ENCODE measurements at places on chromosomes 11 and 22.
A peak's percentile ranks its signal among the peaks of the same experiment; 100 is the strongest.

- DNase-seq = no peak
These were observed 7.3 kb downstream of the MRPL21 start for GRCh38 chr11:68896171-68896959.

DNA sequence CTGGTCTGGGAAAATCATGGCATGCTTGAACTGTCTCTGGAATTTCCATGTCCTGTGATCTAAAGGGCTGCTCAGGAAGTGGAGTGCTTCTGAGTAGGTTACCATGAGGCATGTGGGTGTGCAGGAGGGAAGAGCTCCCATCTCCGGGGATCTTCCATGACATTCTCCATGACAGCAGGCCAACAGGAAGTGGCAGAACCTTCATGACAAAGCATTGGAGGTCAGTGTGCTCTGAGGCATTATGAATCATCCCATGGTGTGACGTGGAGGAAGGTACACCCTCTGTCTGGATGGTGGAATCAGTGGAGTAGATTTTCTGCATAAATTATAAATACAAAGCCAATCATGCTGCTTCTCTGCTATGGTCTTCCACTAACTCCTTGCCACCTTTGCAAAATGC, 139.6 kb upstream of the E2F8 start:
- DNase-seq = no peak

DNA sequence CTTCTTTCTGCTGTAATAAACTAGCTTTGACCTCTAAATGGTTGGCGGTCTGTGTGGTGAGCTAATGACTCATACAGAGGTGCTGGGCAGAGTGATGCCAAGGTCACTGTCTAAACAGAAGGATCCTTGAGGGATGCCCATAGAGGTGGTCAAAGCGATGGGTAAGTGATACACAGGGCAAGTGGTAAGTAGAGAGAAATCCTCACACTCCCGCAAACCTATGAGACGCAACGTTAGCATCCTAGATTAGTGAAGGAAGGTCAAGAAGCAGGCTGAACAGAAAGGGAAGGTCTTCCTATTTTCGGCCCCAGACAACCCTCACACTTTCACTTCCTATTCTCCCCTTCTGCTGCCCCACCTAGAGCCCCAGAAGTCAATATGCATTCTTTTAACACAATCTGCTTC, 65.6 kb upstream of the SESN3 start:
- no peak for DNase-seq

DNA sequence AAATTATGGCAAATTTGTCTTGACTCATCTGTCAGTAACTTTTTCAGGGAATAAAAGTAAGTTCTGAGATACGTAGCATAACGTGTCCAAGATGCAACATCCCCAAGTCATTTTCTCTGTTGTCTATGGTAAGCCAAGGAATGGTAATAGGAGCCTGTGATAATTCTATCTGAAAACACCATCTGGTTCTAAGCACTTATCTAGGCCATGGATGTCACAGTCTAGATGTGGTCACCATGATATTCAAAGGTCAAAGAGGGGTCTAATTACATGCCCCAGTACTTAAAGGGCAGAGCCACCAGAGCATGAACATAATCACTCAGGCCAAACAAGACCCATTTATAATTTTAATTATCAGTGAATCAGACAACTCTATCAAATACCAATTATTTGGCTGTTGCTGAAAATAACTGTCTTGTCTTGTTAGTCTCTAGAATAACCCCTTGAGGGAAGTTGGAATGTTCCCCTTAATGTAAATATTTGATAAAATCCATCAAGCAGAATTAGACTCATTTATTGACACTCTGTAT, 225.1 kb upstream of the MPPED2 start:
- DNase-seq = no peak

DNA sequence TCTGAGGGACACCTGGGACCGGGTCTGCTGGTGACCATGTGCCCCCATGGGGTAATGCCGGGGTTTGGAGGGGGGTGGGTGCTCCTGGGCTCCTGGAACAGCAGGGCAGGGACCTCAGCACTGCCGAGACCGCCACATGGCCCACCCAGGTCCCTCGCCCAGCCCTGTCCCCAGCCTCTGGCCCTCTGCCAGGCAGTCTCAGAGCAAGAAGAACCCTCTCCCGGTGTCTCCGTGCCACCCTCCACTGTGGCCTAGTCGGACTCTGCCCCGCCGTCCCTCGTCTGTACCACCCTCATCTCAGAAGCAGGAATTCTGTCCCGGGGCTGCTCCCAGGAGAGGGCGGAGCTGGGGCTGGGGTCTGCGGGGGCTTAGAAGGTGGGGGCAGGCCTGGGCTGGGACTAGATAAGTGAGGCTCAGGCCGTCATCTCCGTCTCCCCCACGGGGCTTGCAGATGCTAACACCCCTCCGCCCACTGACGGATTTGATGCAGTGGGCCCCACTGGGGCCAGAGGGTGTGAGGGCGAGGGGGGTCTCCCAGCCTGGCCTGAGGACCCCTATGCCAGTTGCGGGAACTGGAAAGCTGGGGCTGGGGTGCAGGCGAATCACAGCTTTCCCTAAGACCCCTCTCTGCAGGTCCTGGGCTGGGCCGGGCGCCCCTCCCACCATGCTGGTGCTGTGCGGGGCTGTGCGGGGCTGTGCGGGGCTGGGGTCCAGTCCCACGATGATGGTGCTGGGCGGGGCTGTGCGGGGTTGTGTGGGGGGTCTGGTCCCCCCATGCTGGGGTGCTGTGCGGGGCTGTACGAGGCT, 1.1 kb downstream of the MUC5AC start:
- peak; percentile 26 for DNase-seq

DNA sequence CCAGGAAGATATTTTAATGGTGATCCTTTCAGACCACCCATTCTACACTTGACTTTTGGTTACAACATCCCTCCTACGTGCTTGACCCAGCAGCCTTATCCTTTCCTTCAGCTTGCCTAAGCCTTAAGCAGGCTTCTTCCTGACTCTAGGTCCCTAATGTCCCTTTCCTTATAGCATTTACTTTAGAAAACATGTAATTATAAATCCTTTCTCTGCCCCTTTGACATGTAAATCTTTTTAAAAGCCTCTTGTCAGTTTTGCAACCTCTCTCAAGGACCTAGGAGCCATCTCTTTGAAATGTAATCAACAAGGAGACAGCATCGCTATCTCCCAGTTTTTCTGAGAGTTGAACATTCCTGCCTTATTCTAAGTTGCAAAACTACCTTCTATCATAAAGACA, 1255.2 kb downstream of the LRRC4C start:
- DNase-seq = no peak

DNA sequence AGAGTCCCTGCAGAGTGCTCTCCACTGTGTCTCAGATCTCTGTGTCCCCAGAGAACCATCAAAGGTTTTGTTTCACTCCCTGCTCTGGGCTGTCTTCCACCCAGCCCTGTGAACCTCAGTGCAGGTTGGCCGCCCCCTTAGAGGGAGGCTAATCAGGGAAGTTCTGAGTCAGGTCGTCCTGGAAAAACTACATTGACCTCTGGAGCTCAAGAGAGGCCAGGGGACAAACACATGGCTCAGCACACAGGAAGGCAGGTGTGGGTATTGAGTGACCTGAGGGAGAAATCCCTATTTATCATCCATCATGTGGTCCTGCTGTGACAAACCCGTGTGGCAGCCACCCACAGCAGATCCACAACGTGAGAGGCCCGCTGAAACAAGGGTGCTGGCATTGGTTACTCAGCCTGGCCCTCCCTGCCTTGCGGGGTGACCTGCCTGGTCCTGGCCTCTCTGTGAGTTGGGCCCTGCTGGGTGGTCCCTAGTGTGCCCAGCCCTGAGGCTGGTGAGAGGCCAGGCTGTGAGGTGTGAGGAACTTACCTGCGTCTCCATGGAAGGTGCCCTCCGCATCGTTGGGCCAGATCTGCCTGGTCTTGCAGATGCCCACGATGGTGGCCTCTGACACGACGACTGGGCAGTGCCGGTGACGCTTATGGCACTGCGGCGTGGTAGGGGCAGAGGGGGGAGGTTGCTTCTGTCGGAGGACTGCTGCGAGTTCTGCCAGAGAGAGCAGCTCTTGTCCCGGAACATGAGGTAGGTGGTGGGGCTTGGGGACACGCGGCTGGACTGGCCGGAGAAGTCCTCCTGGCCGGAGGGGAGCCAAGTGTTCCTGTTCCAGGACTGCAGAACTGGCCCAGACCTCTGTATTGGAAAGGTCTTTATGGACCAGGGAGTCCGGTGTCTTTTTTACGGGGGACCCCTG, 669 bp upstream of the BCR start:
- DNase-seq = peak; percentile 26

- DNase-seq = no peak
These were observed 51.4 kb upstream of the CEP126 start for GRCh38 chr11:101863361-101863760.

DNA sequence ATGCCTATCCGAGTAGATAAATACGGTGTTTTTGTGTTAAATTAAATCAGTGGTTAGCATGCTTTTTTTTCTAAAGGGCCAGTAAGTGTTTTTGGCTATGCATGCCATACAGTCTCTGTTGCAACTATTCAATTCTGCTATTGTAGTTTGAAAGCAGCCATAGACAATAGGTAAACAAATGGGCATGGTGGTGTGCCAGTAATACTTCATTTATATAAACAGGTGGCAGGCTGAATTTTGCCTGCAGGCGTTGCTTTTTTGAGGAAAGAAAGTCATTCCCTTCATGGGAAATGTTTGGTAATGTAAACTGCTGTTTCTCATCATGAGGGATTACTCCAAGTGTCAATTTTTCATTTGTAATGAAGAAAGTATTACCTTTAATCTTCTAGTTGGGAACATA, 106.5 kb downstream of the TMEM135 start:
- DNase-seq = no peak

- DNase-seq = peak; percentile 74
These were observed 5.0 kb upstream of the LIMK2 start for GRCh38 chr22:31206896-31207687.

DNA sequence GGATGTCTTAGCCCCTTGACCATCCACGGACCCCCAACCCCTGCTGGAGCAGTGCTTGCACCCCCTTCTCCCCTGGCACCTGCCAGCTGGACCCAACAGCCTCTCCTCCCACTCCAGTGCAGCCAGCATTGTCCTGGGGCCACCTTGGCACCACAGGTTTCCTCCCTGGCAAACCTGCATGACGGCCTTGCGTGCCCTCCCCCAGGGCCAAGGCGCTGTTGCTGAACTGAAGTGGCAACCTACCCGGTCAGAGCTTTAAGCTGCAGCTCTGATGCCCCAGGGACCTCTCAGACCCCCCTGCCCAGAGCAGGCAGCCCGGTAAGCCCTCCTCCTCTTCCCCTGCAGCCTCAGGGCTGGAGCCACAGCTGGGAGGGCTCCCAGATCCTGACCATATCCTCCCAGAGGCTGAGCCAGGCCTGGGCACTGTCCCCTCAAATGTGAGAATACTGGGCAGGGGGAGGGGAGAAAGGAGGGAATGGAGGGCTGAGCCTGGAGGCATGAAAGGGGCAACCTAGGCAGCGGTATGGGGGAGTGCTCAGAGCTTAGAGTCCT, 1.8 kb upstream of the LRRC75B start:
- DNase-seq = no peak

DNA sequence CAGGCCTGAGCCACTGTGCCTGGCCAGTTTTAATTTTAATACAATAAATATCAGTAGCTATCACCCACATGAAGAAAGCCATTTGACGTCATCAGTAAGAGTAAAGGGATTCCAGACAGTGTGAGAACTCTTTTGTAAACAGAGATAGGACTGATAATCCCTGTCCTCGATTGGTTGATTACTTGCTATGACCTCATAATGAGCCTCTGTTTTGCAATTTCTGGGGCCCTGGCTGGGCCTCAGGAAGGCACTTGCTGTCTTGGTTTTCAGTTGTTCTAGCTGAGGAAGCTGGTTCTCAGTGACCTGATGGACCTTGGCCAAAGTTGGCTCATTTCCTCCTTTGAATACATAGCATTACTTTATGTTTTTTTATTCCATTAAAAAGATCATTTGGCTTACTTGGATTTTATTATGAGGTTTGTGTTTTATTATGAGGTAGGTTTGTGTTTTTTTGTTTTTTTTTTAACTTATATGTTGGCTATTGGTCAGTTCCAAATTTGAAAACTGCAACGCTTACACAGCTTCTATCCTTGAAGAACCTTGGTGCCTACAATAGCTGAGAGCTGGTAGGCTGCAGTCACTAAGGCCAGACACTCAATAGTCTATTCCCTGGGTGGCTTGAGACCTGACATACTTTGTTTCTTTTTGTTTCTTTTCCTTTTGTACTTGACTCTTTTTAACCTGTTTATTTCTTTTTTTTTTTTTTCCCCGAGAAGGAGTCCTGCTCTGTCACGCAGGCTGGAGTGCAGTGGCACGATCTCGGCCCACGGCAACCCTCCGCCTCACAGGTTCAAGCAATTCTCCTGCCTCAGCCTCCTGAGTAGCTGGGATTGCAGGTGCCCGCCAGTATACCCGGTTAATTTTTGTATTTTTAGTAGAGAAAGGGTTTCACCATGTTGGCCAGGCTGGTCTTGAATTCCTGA, 20.0 kb downstream of the MARK2 start:
- DNase-seq = peak; percentile 81

All from Caco-2 (cell line).